Mammary epithelial cell (primary cell): ENCODE measurements at places on chromosomes 2 and 18.

DNA sequence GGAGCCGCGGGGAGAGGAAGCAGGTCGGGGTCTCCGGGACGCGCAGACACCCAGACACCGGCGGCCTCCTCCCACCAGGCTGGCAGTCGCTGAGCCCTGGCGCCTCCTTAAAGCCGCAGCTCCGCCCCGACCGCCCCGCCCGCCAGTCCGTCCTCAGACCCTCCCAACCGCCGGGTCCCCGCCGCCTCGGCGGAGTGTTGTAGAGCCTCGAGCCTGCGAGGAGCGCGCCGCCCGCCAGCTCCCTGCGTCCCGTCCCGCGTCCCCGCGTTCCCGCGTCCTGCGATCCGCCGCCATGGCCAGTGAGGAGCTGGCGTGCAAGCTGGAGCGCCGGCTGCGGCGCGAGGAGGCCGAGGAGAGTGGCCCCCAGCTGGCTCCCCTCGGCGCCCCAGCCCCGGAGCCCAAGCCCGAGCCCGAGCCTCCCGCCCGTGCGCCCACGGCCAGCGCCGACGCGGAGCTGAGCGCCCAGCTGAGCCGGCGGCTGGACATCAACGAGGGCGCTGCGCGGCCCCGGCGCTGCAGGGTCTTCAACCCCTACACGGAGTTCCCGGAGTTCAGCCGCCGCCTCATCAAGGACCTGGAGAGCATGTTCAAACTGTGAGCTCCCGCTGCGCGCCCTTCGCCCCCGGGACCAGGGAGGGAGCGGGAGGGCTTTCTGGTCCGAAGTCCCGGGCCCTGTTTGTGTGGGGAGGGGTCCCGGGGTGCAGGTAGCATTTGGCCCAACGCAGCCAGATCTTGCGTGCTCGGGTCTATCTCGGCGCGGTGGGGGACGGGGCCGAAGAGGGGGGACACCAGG, at the start of gene EFHD1:
Gene EFHD1, plus strand, starts transcription at position 192 of the 793 bp plus-strand sequence. Its CDS starts 101 bp downstream, at position 293.
- DNase-seq: peak; percentile 58

GRCh38 chr2:53509831-53510388, 257.7 kb upstream of the CHAC2 start:
- no peak for DNase-seq

- no peak for DNase-seq
Measured at GRCh38 chr2:179348906-179349305, 84.3 kb upstream of the SESTD1 start.

- DNase-seq: no peak
Measured at GRCh38 chr2:12817870-12818269, 101.1 kb downstream of the TRIB2 start.

GRCh38 chr2:9222239-9222892, 15.8 kb downstream of the ASAP2 start:
- peak; percentile 44 for DNase-seq

DNA sequence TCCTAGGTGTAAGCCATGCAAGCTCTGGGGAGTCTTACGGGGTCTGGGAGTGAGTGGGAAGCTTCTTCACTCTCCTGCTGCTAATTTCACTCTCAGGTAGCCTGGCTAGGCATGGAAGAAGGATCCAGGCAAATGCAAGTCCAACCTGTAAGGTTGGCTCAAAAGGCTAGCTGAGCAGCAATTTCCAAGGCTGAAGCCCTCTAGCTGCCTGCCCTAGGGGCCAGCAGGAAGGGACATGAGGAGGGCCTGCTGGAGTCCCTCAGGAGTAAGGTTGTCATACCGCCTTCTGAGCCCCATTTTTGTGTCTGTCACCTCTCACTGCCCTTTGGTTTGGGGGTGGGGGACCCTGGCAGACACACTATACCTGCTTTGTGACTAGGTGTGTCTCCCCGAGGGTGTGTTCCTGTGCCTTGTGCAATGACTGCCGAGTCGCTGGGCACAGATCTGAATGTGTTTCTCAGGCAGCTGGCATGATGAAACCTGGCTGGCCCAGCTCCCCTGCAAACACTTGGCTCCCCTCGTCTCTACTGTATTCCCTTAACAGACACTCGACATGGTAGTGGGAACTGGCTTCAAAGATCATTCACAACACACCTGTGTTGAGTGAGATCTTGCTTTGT, 123.9 kb upstream of the FAM136A start:
- peak; percentile 16 for DNase-seq
